ENCODE measurements at places on chromosomes 1 and 21. TPM values are rescaled to one million over a fixed set of nuclear protein-coding genes. Genes with fewer than 3 reads are reported as not detected.

DOP1B gene
- total RNA-seq: 37.6 TPM

- DNase-seq: no peak
These were observed 8.5 kb upstream of the PRRC2C start for GRCh38 chr1:171476829-171477228.

DNA sequence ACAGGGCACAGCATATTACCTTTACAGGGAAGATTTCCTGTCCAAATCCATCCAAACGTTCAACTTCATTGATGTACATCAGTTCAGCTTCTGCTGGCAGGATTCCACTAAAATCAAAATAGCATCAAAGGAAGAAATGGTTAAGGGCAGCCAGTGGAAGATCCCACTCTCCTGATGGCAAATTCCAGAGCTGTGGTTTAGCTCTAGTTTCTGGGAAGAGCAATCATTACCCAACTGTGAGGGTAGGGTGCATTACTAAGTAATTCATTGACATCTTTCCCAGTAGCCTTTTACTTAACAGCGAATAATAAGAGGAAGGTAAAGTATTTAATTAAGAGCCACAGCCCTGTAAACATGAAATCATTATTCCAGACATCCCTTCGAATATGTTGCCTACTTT is 120.7 kb downstream of the SMYD2 start:
- DNase-seq: peak; percentile 88

GRCh38 chr1:231027136-231027925 is 12.7 kb downstream of the FAM89A start:
- no peak for DNase-seq
